NCI-H1694 treated with DMSO at 0.1 percent for 48 hours (cell line): ENCODE measurements at places on chromosomes 5 and 9.

GRCh38 chr5:94793816-94794198 lies 175.3 kb downstream of the SLF1 start:
- DNase-seq, result no peak

DNA sequence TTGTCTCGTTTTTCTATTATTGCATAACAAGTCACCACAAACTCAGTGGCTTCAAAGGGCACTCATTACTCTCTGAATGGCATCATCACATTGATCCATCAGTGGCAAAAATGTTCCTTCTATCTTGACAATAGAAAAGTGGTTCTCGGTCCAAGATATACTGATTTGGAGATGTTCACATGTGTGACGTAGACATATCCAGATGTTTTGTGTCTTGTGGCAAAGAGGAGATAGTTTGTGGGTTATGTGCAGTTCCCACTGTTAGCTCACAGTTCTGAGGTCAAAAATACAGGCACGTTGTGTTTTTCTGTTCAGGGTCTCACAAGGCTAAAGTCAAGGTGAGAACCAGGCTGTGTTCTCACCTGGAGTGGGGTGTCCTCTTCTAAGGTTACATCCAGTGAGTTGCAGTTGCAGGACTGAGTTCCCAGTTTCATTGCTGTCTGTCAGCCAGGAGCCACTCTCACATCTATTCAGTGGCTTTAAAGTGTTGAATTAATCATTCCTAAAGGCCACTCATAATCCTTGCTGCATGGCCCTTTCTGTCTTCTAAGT lies 55.3 kb downstream of the GAS1 start:
- no peak for DNase-seq

DNA sequence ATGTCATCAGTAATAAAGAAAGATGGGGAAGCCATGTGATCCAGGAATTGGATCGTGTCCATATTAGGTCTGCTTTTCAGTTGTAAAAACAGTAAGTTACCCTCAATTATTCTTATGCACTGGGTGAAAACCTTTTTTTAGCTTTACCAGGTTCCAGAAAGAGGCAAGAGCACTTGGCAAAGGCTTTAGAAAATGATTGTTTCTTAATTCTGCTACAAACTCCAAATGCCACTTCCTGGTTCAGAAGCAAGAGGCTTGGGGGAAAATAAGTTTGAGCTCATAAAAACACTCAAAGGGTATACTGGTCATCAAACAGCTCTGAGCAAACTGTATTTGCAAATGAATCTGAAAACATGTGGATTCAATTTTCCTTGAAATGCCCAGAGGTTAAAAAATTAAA lies 615.6 kb downstream of the EBF1 start:
- DNase-seq, result peak; percentile 27

DNA sequence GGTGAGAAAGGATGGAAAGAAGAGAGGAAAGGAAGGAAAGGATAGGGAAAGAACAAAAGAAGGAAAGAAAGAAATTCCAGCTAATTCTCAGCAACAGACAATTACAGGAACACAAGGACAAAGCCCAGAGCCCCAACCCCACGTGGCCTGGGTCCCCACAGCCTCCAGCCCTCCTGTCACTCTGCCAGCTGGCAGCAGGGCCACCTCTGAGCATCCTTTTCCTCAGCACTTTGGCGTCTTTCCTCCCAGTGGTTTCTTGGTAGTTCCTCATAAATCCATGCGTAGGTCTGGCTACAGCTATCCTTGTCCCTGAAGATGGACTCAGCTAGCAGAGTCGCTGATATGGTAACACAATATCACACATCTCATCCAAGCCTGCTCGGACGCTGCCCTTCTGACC lies 28.3 kb downstream of the ADAMTS2 start:
- DNase-seq, result no peak

DNA sequence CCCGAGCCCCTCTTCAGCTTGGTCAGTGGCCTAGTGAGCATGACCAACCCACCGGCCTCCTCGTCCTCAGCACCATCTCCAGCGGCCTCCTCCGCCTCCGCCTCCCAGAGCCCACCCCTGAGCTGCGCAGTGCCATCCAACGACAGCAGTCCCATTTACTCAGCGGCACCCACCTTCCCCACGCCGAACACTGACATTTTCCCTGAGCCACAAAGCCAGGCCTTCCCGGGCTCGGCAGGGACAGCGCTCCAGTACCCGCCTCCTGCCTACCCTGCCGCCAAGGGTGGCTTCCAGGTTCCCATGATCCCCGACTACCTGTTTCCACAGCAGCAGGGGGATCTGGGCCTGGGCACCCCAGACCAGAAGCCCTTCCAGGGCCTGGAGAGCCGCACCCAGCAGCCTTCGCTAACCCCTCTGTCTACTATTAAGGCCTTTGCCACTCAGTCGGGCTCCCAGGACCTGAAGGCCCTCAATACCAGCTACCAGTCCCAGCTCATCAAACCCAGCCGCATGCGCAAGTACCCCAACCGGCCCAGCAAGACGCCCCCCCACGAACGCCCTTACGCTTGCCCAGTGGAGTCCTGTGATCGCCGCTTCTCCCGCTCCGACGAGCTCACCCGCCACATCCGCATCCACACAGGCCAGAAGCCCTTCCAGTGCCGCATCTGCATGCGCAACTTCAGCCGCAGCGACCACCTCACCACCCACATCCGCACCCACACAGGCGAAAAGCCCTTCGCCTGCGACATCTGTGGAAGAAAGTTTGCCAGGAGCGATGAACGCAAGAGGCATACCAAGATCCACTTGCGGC lies 1.8 kb downstream of the EGR1 start:
- no peak for DNase-seq

DNA sequence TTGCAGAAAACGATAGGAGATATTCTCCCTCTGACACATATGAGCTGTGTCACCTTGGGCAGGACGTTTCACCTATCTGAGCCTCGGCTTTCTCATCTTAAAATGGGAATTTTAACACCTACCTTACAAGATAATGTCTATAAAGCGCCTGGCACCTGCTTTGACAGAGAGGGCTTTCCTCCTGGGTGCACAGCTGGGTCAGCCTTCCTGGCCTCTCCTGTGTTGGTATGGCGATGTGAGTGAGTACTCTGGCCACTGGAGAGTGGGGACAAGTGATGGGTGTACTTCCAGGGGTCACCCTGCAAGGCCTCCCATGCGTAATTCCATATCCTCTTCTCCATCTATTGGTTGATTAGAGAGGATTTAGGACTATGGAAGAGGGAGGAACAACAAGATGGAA lies 113.1 kb upstream of the SMIM23 start:
- no peak for DNase-seq

- peak; percentile 30 for DNase-seq
Observed at GRCh38 chr9:88995627-88996026, 4.4 kb downstream of the S1PR3 start.
